ENCODE measurements at places on chromosomes 13 and 19.

DNA sequence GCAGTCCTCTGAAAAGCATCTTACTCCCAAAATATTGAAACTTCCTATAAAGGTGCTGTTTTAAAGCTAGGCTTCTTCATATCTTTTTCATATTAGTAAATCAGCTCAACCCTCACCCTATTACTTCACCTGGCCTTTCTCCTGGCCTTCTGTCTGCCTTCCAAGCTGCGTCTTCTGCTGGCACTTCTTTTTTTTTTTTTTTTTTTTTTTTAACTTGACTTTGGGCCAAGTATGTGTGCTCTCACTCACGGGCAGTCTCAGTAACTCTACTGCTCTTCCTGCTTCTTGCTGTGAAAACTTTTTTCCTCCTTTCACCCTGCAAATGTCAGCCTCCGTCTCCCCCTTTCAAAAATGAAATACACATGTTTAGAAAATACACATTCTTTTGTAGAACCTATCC, 41.2 kb upstream of the KCTD4 start:
- no peak for DNase-seq

- no peak for DNase-seq
Observed at GRCh38 chr13:24745516-24745860, 18.5 kb upstream of the RNF17 start.

GRCh38 chr19:34962687-34963572, 1.1 kb downstream of the ZNF792 start:
- DNase-seq, result peak; percentile 11

DNA sequence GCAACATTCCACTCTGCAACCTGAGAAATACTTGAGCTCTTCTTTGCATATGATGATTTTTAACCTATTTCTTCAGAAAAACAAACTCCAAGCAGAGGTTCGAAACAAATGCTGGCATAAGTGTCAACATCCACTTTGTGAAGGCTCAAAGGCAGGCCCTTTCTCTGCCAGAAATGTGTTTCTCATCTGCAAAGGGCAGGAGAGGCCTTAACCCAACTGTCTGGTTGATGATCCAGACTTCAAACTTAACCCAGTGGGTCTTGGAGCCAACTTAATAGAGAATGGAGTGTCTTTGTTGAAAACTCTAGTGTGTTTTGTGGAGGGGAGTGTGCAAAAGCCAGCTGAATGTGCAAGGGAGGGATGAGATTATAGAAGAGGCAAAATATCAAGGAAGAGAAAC, 28.3 kb upstream of the ZNF507 start:
- no peak for DNase-seq

Data from activated naive CD4-positive, alpha-beta T cell treated with Interleukin-2 at 50 U/mL for 16 hours (primary cell).